ENCODE measurements at places on chromosomes 2 and 18. TPM values are rescaled to one million over a fixed set of nuclear protein-coding genes. Genes with fewer than 3 reads are reported as not detected.

Gene DNAJC5G
- not detected for polyA plus RNA-seq

Gene POTEJ
- 0.16 TPM for polyA plus RNA-seq

Gene IL1RN
- polyA plus RNA-seq, result not detected

Gene HOXD4
- polyA plus RNA-seq, result not detected

Gene TRIM43
- not detected for polyA plus RNA-seq

Gene VSNL1
- 64.1 TPM for polyA plus RNA-seq

Gene CDKL4
- not detected for polyA plus RNA-seq

Gene ZBTB7C
- 6.5 TPM for polyA plus RNA-seq

Gene AUP1
- polyA plus RNA-seq, result 163 TPM

Gene G6PC2
- polyA plus RNA-seq, result not detected

Gene RPRM
- 2.8 TPM for polyA plus RNA-seq

Gene CLK1
- 745 TPM for polyA plus RNA-seq

Gene FBXO48
- polyA plus RNA-seq, result 0.45 TPM

Gene MGAT4A
- polyA plus RNA-seq, result 54.8 TPM

Gene ZC3H6
- 6.1 TPM for polyA plus RNA-seq

Gene PJVK
- 3.6 TPM for polyA plus RNA-seq

Gene POTEC
- not detected for polyA plus RNA-seq

Gene DNPEP
- polyA plus RNA-seq, result 11.9 TPM

Gene DSG4
- not detected for polyA plus RNA-seq

Gene AGAP1
- polyA plus RNA-seq, result 17.4 TPM

Gene IL1RL1
- not detected for polyA plus RNA-seq

Gene EVX2
- polyA plus RNA-seq, result not detected

Gene RGPD5
- 22.1 TPM for polyA plus RNA-seq

Gene SERPINB3
- not detected for polyA plus RNA-seq

Gene SNORC
- 0.68 TPM for polyA plus RNA-seq

Gene CEBPZ
- polyA plus RNA-seq, result 39.1 TPM

Gene CCDC93
- polyA plus RNA-seq, result 112 TPM

Gene HRH4
- polyA plus RNA-seq, result 0.12 TPM

Gene RAMP1
- polyA plus RNA-seq, result 25.5 TPM

Gene RDH14
- polyA plus RNA-seq, result 29.4 TPM

Gene PROKR1
- 0.06 TPM for polyA plus RNA-seq

Gene MYO5B
- 0.42 TPM for polyA plus RNA-seq

Gene POTEI
- polyA plus RNA-seq, result 0.25 TPM

Gene ABCB11
- polyA plus RNA-seq, result not detected

Gene C2orf80
- 71.5 TPM for polyA plus RNA-seq

Gene GREB1L
- 23.3 TPM for polyA plus RNA-seq

Gene MAP2
- polyA plus RNA-seq, result 436 TPM

Gene UGT1A10
- polyA plus RNA-seq, result not detected

Gene ADRA2B
- not detected for polyA plus RNA-seq

Gene RAB6C
- 0.52 TPM for polyA plus RNA-seq

Gene NRP2
- 28.2 TPM for polyA plus RNA-seq

Gene SKOR2
- not detected for polyA plus RNA-seq

Gene IAH1
- polyA plus RNA-seq, result 44.2 TPM

Gene DPY30
- polyA plus RNA-seq, result 151 TPM

Gene ALK
- 10.1 TPM for polyA plus RNA-seq

All from neural cell (in vitro differentiated cells).